ENCODE measurements at places on chromosomes 2 and 18.

DNA sequence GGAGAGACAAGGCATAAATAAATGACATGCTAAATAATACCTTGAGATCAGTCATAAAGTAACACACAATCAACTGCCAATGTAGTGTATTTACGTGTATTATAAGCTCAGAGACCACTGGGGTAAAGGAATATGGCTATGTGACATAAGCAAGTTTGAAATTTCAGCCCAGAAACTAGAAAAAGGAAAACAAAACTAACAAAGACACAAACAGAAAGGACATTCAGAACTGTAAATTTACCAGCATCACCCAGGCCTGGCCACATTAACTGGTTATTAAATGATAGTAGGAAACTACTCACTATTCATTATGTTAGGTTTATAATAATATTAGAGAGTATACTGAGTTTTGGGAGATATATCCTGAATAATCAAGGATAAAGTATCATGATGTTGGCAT lies 98.8 kb downstream of the METTL8 start:
- no peak for DNase-seq

GRCh38 chr2:47075361-47076125 lies 79.6 kb downstream of the STPG4 start:
- DNase-seq, result no peak

GRCh38 chr2:59690849-59691248 lies 862.6 kb downstream of the BCL11A start:
- DNase-seq, result peak; percentile 14

- no peak for DNase-seq
These were observed 445.4 kb downstream of the NBAS start for GRCh38 chr2:15115776-15116175.

GRCh38 chr2:109243526-109244303 lies 114.7 kb downstream of the SH3RF3 start:
- peak; percentile 63 for DNase-seq

GRCh38 chr2:38075507-38076151 lies at the start of gene CYP1B1:
Gene CYP1B1 (minus strand): TSS chr2:38076151. CDS start chr2:38075388, 763 bp downstream.
- peak; percentile 76 for DNase-seq

DNA sequence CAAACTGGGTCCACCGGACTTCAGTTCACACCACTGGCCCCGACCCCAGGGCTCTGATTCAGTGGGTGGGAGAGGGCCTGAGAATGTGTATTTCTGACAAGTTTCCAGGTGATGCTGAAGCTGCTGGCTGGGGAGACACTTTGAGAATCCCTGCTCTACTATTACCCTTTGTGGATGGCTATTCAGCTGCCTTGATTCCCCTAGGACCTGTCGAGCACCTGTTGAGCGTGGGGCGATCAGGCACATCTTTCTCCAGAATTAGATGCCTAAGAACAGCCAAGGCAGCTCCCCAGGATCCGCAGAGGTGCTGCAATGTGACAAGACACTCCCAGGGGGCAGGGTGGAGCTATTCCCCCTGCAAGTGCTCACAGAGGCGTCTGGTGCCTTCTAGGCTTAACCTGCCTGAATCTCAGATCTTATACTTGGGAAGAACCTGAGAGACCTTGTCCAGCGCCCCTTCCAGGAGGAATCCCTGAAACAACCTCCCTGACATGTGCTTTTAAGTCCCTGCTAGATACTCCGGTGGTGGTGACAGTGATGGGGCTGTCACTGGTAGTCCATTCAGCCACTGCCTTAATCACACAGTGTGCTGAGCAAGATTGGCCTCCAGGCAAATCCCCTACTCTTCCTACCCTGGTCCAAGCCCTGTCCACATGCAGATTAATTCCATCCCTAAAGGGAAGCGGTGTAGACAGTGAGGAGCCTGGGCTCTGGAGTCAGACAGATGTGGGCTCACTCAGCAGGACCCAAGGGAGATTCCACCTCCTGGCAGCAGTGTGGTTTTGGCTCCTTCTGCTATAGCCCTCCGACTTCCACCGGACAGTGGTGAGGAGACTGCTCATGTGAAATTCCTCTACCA lies 43.4 kb upstream of the OTOF start:
- peak; percentile 28 for DNase-seq

DNA sequence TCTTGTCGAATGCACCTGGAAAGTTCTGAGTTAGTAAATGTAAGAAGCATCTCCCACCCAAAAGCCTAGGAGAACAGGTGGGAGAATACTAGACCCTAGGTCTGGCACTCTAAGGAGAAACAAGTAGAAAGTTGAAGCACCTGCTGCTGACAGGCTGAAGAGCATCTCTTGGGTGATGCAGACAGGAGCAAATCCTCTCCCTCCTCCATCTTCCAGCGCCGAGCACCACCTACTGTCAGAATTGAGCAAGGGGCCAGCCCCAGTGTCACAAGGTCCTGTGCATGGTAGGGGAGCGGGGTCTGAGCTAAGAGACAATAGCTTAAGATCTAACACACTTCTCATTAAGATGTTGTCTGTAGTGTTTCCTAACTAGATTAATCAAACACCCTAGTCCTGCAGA lies 52.9 kb downstream of the HK2 start:
- no peak for DNase-seq

DNA sequence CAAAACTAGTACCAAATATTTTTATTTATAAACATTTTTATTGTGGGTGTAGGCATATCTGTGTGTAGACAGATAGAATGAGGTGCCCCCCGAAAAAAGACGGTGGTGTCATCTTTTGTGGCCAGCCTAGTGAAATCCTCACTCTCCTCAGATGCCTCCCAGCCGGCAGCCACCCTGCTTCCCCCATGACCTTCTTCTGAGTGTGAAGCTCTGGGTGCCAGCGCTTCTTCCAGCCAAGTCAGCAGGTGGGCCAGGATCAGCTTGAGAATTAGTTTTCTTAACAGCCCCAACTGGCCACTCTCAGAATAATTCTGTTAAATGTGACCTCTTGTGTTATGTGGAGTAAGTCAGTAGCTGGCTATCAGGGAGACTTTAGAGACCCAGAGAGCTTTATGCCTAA lies 229.6 kb upstream of the FOSL2 start:
- DNase-seq, result no peak

- DNase-seq, result no peak
These were observed 16.0 kb downstream of the SLC66A2 start for GRCh38 chr18:79935499-79935898.

- DNase-seq, result no peak
These were observed 1672.5 kb upstream of the DDX18 start for GRCh38 chr2:116141891-116142474.

GRCh38 chr2:57510704-57511103 lies 535.9 kb upstream of the VRK2 start:
- no peak for DNase-seq

DNA sequence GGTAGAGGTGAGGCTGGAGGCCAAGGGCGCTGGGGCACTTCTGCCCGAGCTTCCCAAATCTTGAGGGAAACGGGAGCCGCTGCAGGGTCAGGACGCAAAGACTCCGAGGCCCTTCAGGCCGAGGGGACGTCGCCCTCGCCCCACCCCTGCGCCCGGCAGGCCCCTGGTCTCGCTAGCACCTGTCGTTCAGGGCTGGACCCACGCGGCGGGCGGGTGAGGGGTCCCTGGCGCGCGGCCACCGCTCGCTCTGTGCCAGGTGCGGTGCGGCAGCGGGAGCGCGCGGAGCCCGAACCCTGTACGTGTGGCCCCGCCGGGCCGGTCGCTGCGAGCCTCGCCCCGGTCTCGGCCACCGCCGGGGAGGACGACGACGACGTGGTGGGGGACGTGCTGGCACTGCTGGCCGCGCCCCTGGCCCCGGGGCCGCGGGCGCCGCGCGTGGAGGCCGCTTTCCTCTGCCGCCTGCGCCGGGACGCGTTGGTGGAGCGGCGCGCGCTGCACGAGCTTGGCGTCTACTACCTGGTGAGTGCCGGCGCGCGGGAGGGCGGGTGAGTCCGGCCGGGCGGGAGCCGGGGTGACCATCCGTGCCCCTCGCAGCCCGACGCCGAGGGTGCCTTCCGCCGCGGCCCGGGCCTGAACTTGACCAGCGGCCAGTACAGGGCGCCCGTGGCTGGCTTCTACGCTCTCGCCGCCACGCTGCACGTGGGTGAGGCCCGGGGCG lies 4.9 kb downstream of the ERFE start:
- no peak for DNase-seq

- DNase-seq, result no peak
These were observed 68.7 kb upstream of the LYPD6 start for GRCh38 chr2:149261692-149262091.

GRCh38 chr2:215280326-215280725 lies 31.5 kb upstream of the ATIC start:
- no peak for DNase-seq
